ENCODE measurements at places on chromosomes 2 and 18.

DNA sequence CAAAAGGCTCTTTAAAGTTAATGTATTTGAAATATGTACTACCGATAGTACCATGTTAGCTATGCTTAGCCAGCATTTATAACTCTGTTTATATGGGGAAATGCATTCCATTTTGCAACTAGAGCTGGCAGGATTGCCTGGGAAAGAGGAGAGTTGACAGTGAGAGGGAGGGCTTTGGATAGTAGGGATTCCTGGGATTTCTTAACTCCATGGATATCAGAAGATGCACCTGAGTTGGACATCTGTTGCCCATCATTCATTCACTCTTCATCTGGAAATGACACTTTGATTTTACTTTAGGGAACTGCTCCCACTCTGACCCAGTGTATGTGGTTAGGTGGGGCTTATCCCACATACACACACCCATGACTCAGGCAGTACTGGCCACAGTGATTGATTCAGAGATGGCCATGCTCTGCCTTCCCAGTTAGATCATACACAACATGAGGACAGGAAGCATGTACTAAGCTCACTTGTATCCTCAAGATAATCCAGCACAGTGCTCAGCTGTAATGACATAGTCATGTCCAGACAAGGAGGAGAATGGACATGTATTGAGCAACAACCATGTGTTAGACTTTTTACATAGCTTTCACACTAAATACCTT is 248.8 kb downstream of the MREG start:
- DNase-seq, result peak; percentile 58

- DNase-seq, result no peak
Observed at GRCh38 chr2:105490204-105490603, 91.4 kb upstream of the FHL2 start.

DNA sequence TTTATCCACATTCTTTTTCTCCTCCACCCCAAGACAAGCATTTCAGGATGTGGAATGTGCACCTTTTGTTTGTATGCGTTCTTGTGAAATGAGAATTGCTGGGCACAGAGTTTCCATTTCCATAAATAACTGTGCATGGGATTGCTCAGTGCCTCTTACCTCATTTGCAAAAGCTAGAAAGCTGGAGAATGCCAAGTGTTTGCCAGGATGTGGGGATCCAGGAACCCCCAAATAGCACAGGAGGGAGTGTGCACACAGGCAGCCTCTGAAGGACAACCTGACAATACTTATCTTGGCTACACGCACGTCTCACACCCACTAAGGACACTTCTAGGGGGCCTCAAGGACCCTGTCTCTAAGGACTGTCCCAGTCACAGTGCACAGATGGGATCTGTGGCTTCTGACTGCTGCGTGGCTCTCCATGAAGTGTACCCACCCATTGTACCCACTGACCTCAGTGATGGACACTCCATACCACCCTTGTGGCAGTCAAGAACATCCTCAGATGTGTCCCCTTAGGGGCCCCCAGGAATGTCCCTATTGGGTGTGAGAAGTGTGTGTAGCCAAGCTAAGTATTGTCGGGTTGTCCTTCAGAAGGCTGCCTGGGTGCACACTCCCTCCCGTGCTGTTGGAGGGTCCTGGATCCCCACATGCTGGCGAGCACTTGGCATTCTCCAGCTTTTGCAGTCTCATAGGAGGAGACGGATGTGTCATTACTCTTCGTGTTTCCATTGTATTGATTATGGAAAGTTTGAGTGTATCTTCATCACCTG is 38.4 kb downstream of the CAPN13 start:
- no peak for DNase-seq

- DNase-seq, result peak; percentile 76
Observed at GRCh38 chr18:63322908-63323634, 3.5 kb upstream of the BCL2 start.

- no peak for DNase-seq
Observed at GRCh38 chr2:55999790-56000189, 76.2 kb upstream of the EFEMP1 start.

- no peak for DNase-seq
Observed at GRCh38 chr2:203802342-203803052, 65.1 kb upstream of the CTLA4 start.

GRCh38 chr2:217231724-217232123 is 371.9 kb upstream of the TNP1 start:
- DNase-seq, result no peak

GRCh38 chr18:54181856-54182602 is 42.4 kb downstream of the MBD2 start:
- DNase-seq, result peak; percentile 43

DNA sequence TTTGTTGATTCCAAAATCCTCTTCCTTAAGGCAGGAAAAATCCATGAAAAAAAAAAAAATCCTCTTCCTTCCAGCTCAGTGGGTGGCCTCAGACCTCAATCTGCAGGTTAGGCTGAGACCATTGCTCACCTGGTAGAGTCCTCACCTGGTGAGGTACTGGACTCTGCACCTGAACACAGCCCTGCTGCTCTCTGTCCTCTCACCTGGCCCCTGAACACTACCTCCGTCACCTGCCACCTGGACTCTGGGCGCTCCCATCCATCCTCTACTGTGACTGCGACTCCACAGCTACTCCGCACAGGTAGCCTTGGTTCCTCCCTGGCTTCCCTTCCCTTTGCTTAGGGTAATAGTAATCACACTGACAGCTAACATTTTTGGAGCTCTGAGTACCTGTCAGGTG is 22.1 kb downstream of the TYMS start:
- DNase-seq, result no peak

GRCh38 chr2:236951830-236952475 is 133.7 kb upstream of the COPS8 start:
- no peak for DNase-seq

DNA sequence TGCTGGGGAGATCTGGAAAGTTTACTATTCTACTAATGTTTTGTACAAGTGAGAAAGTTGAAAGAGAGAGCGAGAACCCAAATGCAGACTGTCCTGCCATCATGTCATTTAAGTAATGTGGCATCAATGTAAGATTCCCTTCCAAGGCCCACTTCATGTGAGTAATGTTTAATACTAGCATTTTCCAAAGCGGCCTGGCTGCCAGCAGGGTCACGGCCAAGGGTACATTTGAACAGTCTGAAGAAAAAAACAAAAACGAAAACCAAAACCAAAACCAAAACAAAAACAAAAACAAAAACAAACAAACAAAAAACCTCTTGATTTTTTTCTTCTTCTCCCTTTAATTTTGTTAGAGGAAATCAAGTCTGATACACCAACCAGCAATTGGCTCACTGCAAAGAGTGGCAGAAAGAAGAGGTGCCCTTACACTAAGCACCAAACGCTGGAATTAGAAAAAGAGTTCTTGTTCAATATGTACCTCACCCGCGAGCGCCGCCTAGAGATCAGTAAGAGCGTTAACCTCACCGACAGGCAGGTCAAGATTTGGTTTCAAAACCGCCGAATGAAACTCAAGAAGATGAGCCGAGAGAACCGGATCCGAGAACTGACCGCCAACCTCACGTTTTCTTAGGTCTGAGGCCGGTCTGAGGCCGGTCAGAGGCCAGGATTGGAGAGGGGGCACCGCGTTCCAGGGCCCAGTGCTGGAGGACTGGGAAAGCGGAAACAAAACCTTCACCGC is 2.2 kb downstream of the HOXD10 start:
- DNase-seq, result peak; percentile 54

GRCh38 chr2:60303680-60304079 is 249.8 kb downstream of the BCL11A start:
- DNase-seq, result no peak

DNA sequence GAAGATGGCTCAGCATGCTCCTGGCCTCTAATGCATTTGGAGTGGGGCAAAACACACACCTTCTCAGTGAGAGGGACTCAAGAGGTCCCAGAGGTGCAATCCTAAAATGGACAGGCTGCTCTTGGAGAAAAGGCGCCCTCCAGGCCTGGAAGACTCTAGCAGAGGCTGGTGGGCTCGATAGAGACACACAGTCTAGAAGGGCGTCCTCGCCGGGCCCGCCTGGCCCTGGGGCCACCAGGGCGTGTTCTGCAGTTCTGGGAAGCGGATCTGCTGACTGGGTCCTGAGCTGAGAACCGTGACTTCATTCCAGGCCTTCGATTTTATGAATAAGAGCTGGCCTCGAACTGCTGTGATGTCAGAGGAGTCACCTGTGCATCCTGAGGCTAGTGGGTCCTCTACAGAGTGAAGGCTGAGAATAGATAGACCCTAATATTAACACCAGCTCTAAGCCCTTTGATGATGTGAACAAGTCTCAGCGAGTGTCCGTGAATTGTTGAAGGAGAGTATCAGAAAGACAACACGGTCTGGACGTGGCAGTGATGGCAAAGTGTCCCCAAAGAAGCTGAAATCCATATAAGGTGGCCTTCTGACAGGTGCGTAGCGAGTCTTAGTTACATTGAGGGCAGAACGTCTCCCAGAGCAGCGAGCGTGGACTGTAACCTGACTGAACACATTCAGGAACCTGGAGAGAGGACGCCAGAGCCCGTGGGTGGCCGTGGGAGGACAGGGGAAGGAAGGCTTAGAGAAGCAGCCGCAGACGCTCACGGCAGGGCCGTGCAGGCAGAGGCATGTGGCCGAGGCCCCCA is 136.9 kb downstream of the PTGR3 start:
- DNase-seq, result no peak

DNA sequence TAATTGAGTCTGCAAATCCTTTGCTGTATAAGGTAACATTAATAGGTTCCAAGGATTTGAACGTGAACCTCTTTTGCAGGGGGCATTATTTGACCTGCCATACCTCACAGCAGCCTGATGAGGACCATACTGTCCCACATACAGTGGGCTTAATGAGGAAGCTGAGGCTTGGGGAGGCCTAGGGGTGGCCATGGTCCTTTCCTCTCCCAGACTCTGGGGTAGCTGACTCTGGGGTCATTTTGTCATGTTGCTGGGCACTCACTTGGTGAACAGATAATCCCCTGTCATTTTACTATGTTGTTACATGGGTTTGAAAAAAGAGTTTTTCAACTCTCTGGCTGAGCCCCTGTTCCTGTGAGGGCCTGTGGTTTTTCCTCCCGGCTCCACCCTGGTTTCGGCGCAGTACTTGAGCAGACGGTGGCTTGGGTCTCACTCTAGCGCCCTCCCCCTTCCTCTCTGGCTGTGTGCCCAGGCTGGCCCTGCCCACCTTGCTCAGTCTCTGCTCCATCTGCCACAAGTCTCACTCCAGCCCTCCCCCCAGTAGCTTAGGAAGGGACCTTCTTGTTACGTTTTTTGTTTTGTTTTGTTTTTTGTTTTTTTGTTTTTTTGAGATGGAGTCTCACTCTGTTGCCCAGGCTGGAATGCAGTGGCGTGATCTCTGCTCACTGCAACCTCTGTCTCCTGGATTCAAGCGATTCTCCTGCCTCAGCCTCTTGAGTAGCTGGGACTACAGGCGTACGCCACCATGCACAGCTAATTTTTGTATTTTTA is 21.0 kb downstream of the INPP4A start:
- peak; percentile 39 for DNase-seq

DNA sequence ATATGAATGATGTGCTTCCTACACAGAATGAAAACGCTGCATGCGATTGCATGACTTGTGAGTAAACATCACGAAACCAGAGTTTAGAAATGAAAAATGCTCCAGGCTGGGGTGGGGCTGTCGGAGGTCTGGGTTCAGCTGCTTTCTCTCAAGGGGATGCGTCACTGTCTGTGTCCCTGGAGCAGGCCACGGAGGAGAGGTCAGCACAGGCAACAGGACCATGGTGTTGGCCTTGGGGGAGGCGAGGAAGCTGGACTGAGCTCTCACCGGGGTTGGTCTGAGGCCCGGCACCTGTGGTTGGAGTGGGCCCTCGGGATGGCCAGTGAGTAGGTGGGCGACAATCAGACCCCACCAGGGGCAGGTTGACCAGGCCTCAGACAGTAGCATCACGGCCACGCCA is 89.0 kb upstream of the TMEM18 start:
- DNase-seq, result no peak

- DNase-seq, result peak; percentile 98
Observed at GRCh38 chr2:237500681-237501424, 13.8 kb downstream of the MLPH start.

DNA sequence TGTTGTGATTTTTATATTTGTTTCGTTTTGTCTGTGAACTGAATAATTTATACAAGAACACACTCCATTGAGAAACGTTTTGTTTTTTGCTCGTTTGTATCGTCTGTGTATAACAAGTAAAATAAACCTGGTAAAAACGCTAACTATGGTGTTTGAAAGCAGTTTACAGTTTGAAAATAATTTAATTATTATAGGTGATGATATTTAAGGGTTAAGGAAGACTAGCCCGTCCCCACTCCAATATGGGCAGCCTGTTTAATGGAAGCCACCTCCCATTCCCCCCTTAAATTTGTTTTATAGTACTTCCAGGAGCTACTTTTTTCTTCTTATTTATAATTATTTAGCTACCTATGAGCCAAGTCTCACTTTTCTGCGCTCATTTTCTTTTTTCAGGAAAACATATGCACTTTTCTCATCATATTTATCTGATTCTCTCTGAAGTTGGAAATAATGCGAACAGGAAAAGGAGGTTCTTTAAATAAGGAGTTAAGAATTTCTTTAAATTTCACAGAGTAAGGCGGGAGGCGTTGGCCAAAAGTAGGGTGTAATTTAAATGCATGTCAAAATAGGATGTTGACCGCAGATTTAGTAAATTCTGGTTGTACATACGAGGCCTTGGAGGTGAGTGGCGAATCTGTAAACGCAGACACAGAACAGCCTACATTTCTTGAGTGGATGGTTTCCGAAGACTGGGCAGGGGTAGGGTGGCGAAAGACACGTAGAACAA is 9.8 kb downstream of the TBR1 start:
- DNase-seq, result no peak

- no peak for DNase-seq
Observed at GRCh38 chr2:216408426-216409290, 3.6 kb upstream of the SMARCAL1 start.

GRCh38 chr18:55414475-55414874 is 173.5 kb downstream of the TCF4 start:
- no peak for DNase-seq

GRCh38 chr2:233140077-233140585 is 80.0 kb downstream of the INPP5D start:
- DNase-seq, result no peak

GRCh38 chr2:18558458-18558857 is 2.0 kb downstream of the RDH14 start:
- DNase-seq, result no peak

DNA sequence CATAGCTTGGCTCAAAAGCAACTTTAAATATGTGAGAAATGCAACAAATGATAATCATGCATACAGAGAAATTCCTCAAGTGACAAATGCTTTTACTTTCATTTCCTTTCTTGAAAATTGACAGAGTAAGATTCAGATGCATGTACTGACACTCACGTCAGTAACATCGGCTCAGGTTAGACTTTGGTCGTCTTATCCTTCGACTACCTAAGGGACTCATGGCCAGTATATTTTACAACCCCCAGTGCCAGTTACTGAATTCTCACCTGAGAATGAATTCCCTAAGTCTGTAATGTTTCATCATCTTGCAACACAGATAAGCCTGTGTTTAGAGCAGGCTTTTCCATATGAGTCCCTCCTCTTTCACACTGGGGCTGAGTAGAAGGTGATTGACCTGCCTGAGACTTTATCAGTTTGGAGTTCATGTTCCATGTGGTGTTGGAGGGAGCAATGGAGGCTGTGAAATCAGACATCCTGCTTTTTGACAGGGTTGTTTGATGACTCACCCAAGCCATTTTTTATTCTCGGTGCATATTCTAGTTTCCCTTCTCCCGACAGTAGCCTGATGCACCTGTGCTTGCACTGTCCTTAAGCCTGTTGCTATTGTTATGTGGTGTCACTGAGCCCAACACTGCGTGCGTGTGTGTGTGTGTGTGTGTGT is 30.5 kb upstream of the ATP8B1 start:
- peak; percentile 23 for DNase-seq

All from PC-3 (cell line).